Activated B cell treated with CpG ODN at 0.5 μM for 24 hours (primary cell): ENCODE measurements at places on chromosomes 5 and 9.

DNA sequence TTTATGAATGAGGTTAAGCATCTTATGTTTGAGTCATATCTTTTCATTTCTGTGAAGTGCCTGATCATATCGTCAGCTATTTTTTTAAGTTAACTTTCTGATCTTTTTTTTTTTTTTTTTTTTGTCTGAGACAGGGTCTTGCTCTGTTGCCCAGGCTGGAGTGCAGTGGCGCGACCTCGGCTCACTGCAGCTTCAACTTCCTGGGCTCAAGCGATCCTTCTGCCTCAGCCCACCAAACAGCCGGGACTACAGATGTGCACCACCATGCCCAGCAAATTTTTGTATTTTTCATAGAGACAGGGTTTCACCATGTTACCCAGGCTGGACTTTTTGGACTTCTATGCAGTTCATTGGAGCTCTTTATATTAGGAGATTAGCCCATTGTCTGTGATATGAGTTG is 140.7 kb downstream of the PRKACG start:
- no peak for DNase-seq

- DNase-seq, result peak; percentile 58
Measured at GRCh38 chr9:123353984-123354591, 1.9 kb upstream of the CRB2 start.

DNA sequence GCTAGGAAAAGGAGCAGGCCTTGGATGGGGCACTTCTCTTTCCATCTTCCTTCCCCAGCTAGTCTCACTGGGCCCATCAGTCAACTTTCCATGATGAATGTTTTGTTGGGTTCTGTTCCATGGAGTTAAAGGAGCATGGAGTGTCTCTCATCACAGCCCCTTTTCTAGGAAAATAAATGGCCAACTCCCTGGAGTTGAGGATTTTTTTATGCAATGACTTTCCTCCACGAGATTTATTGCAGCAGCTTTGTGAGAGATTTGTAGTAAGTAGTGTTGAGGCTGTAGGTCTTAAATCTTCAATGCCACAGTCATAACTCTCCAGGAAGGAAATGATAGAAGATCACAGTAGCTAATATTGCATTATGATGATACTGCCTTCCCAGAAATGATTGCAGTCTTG is 45.6 kb upstream of the SLC44A1 start:
- DNase-seq, result no peak

- no peak for DNase-seq
Measured at GRCh38 chr9:114820776-114821501, 15.1 kb upstream of the TNFSF15 start.

DNA sequence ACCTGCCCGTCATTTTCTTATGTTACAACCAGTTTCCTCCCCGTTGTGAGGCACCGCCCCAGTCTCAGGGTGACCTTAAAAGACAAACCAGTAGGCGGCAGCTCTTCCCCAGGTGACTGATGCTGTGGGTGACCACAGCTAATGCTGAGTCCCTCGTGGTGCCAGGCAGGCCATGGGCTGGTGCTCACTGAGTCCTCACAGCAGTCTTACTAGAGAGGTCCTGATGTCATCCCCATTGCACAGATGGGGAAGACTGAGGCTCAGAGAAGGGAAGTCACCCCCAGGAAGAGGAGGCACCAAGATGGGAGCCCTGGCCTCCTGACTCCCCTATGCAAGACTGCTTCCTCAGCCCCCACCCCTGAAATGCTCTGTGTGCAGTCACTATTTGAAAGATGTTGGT is 978 bp downstream of the CFAP157 start:
- no peak for DNase-seq

DNA sequence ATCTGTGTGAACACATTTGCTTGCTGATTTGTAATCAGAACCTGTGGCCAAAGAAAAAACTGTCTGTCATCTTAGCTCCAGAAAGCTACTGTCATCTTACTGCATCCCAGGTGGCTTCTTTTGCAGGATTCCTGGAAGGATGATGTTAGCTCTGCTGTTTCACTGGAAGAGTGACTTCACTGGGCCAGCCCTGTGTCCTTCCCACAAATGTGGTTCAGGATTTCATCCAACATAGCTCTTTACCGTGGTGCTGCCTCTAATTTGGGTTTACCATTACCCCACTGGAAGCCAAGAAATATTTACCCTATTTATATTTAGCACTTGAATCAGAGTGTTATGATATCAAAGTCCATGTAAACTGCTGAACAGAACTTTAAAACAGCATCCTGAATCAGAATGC is 501.0 kb downstream of the GADD45G start:
- no peak for DNase-seq

DNA sequence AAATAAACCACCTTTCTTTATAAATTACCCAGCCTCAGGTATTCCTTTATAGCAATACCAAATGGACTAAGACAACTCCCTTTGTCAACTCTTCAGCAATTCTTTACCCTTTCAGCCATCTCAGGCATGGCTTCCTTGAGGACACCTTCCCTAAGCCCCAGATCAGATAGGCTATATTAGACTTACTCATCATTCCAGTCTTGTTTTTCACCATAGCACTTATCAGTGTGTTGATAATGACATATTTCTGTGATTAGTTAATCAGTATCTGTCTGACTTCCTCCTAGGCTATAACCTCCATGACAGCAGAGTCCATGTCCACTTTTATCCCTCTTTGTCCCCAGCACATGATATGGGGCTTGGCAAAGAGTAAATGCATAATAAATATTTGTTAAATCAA is 238.1 kb downstream of the ACTL7B start:
- DNase-seq, result no peak

DNA sequence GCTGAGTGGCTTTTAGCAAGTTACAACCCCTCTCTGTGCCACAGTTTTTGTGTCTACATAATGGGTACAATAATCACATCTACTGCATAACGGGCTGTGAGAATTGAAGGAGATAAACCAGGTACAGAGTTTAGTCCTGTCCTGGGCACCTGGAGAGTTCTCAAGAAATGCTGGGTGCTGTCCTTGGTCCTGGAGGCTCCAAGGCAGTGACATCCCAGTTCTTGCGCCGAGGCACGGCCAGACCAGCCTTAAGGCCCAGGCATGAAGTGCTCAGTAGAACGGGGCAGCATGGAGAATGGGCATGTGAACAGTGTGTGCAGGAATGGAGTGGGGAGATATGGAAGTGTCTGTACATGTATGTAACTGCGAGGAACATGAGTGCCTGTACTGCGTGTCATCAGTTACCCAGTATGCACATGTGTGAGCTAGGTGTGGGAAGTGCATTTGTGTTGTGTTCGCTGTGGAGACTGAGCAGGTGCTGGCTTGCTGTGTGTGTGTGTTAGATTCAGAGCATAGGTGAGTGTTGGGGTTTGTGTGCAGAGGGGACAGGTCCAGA is 6.3 kb upstream of the UNC5A start:
- DNase-seq, result no peak

DNA sequence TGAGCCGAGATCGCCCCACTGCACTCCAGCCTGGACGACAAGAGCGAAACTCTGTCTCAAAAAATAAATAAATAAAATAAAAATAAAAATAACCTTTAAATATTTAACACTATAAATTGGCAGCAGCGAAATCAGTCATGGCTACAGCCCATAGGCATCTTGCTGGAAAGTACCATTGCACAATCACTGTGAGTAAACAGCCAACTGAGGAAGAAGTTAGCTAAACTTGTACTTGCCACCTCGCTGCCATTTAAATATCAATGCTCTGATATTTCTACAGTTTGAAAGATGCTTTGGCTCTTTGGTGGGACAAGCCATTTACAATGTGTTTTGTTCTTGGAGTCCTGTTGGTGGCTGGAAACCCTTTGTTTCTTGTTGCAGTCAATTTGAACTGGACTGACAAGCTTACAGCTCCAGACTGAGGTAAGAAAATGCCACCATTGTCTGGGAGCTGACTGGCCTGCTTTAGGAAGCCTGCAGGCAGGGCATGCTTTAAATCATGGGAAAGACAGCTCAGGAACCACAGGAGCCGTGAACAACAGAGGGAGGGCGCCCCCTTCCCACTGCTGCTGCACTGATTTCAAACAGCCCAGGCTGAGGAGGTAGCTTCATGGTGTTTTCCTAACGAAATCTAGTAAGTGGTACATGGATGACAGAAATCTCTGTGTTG is 322.8 kb upstream of the RFX3 start:
- DNase-seq, result no peak

DNA sequence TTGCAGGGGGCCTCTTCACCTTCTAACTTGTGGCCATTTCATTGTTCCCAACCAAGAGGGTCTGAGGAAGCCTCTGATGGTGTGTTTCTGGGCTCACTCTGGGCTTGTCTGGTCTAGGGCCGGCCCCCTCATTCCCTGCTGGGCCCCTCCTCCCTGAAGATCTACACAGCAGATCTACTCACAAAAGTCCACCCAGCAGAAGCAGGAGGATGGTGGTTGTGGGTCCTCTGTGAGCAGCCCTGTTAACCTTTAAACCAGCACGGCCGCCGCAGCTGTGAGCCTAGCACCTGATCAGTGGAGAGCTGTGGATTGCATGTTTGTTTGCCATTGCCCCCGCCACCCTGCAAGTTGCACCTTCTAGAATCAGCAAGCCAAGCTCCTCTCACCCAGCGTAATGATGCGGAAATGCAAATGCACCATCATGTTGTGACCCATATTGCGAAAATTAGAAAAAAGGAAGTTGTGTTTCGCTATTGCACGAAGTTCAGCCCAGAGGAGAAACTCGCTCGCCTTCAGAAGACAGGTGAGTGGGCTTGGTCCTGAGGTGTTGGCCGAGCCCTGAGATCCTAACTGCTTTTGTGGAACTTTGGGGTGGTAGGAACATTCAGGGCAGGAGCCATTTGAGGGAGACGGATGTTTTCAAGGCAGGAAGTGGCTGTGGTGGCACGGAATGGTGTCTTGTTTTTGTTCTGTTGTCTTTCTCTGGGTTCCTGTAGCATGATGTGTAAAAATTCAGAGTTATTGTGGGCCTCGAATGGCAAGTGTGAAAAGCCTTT is 16.7 kb downstream of the FGD3 start:
- DNase-seq, result peak; percentile 56

DNA sequence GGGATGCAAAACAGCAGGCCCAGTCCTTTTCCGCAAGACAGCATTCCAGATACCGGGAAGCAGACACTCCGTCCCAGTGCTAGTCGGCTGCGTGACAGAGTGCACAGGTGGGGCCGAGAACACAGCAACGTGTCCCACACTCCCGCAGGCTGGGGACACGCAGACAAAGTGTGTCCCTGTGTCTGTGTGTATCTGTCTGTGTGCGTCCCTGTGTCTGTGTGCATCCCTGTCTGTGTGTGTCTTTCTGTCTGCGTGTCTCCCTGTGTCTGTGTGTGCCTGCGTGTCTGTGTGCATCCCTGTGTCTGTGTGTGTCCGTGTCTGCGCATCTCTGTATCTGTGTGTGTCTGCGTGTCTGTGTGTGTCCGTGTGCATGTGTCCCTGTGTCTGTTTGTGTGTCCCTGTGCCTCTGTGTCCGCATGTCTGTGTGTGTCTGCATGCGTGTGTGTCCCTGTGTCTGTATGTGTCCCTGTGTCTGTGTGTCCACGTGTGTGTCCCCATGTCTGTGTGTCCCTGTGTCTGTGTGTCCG is 137.0 kb downstream of the MRPL36 start:
- DNase-seq, result no peak

GRCh38 chr5:119578937-119579336 is 50.4 kb upstream of the FAM170A start:
- DNase-seq, result no peak

DNA sequence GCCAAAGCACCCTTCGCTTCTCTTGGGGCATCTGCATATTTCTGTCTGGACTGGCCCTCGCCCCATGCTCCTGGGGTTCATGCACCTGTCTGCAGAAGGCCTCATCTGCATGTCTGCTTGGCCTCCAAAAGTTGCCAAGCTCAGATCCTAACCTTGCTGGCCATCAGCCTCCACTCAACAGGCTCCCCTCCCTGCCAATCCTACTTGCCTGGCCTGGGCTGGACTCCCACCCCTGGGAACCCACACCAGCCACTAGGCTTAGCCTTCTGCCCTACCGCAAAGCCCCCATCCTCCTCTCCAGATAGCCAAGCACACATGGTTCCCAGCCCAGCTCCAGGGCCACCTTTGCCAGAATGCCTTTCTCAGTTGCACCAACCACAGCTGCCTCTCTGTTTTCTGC is 159.8 kb downstream of the PAX5 start:
- no peak for DNase-seq

DNA sequence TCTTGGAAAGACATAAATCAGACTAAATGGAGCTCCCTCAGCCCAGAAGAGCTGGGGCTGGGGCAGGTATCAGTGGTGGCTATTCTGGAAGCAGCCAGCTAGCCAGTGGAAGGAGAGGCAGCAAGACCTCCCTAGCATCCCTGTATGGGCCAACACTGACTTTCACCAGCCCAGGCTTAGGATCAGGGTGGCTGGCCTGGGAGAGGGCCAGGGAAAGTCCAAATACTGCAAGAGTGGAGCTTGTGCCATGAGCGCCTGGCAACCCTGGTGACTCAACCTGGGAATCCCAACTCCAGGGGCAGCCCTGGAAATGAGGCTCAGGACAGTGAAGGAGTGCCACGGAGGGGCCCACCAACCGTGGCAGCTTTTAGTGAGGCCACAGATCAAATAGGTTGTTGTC is 7.6 kb upstream of the IRF1 start:
- peak; percentile 14 for DNase-seq

DNA sequence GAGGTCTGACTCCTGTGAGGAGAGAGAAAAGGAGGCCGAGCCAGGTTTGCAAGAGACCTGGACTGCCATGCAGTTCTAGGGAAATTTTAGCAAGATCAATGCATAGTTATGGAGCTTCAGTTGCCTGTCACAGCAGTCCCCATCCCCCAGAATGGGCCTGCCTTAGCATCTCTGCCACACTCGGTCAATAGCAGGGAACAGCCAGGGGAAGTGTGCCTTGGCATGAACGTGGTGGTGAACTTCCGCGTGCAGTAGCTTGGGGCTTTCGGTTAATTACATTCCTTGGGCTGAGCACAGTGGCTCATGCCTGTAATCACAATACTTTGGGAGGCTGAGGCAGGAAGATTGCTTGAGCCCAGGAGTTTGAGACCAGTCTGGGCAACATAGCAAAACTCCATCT is 157.8 kb downstream of the TLE1 start:
- no peak for DNase-seq

- no peak for DNase-seq
Measured at GRCh38 chr5:33300209-33300742, 140.5 kb upstream of the TARS1 start.

- no peak for DNase-seq
Measured at GRCh38 chr9:4371108-4371507, 71.2 kb upstream of the GLIS3 start.

GRCh38 chr5:135317286-135317685 is 81.7 kb downstream of the MACROH2A1 start:
- no peak for DNase-seq
